Stimulated activated CD8-positive, alpha-beta memory T cell treated with anti-CD3 and anti-CD28 coated beads, Interleukin-4, amount 100 ng/mL, for 4 hours (primary cell): ENCODE measurements at places on chromosomes 7 and 10.
A peak's percentile ranks its signal among the peaks of the same experiment; 100 is the strongest.

GRCh38 chr7:110944966-110945644 is 145.8 kb upstream of the LRRN3 start:
- no peak for DNase-seq

GRCh38 chr10:72106154-72106849 is 18.0 kb upstream of the SPOCK2 start:
- no peak for DNase-seq

GRCh38 chr7:70578131-70578530 is 553.8 kb upstream of the GALNT17 start:
- no peak for DNase-seq

DNA sequence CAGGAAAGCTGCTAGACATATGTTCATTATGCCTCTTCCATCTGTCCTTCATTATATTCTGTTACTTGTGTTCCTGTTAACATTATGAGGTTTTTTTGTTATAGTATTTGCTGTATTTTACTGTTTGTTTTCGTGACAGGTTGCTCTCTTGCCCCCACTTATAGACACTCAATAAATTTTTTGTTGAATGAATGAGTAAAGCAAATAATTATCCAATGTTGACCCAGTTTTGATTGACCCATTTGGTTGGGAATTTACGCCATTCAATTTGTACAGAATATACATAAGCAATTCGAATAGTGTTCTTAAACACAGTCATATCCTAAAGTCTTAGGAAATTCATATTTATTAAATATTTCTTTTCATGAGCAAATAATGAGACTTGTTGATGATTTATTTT is 11.8 kb downstream of the CCSER2 start:
- no peak for DNase-seq

DNA sequence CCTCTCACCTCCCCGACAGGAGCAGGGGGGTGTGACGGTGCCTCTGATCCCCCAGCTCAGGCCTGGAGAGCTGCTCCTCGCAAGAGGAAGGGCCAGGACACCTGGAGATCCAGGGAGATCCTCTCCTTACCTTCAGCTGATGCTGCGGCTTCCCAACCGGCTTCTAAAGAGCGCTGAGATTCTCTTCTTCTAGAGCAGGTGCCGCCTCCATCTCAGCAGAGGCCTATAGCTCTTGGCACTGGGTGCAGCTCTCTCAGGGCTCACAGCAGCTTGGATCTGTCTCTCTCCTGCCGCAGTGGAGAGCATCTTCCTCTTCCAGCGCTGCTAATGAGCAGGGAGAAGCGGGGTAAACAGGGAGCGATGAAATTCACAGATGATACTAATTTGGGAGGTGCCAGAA is 189.6 kb upstream of the PLXNA4 start:
- no peak for DNase-seq

DNA sequence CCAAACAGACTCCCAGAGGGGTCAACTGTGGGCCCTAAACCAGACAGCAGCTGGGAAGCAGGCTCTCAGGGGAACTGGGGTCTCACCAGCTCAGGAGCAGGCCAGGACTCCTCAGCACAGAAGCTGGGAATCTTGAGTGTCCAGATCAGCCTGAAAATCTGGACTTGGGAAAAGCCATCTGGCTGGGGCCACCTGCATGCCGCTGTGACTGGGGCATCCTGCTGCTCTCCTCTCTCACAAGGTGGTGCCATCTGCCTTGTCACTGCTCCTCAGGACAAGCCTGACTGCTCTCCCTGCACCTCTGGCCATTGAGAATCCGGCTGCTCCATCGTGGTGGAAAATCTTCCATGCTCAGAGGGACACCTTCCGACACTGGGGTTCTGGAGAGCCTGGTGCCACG is 141.4 kb downstream of the PLPP4 start:
- DNase-seq, result no peak

GRCh38 chr10:69583106-69583505 is 9.9 kb upstream of the NEUROG3 start:
- no peak for DNase-seq

DNA sequence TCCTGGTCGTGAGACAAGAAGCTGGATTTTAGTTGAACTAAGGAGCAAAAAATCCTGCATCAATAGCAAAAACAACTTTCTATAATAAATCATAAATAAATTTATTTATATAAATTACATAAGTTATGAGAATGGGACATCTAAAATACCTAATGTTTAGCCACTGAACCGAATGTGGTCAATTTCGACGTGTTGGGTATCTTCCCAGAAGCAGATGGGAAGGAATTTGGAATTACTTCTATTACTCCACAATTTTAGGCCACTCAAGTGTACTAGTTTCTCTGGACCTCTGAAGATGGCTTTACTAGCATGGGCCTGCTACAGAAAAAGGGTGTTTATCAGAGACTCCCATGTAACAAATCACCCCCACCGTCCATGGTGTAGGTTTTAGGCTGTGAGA is 172.0 kb downstream of the PRPF18 start:
- DNase-seq, result no peak

DNA sequence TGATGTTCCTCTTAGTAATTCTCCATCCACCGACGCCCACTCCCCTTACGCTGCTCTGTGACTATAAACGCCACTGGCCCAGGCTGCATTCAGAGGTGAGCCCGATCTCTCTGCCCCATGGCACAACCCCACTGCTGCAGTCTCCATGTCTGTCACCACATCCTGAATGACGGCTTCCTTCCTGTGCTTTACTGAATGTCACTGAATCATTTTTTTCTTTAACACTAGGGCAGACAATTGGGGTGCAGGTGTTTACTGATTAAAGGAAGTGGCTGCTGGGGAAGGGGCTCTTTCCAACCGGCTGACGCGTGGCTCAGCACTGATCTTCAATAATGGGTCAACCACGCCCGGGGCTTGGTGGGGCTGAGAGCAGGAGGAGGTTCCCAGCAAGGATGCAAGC is 208.3 kb downstream of the USP6NL start:
- DNase-seq, result peak; percentile 33

- DNase-seq, result no peak
Measured at GRCh38 chr7:52107355-52107754, 790.7 kb upstream of the COBL start.

GRCh38 chr7:114504586-114504985 is 90.0 kb downstream of the FOXP2 start:
- no peak for DNase-seq

GRCh38 chr7:424961-425793 is 94.5 kb downstream of the PDGFA start:
- DNase-seq, result no peak

GRCh38 chr10:126042906-126043305 is 146.5 kb downstream of the FANK1 start:
- DNase-seq, result no peak

GRCh38 chr7:149291781-149292461 is 29.9 kb downstream of the ZNF783 start:
- DNase-seq, result no peak

DNA sequence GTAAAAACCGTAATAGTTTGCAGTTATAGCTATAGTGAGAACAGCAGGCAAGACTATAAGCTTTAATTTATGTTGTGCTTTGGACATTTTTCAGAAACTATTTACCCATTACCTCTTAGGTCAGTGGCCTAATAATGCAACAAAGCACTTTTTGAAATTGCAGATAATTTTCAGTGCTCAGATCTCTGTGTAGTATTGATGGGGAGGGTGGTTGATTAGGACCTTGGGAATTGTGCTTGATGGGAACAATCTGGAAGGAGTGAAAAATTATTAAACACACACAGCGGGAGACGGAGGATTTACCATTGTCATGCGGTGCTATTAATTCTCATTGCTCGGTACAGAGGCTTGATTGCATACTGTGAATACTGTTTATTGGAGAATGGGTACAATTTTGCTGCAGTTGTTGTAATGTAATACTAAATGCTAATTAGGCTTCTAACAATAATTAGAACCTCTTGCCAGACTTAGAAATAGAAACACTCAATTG is 304.8 kb downstream of the LRMDA start:
- DNase-seq, result no peak

GRCh38 chr7:128171342-128171918 is 69.6 kb upstream of the LEP start:
- no peak for DNase-seq

DNA sequence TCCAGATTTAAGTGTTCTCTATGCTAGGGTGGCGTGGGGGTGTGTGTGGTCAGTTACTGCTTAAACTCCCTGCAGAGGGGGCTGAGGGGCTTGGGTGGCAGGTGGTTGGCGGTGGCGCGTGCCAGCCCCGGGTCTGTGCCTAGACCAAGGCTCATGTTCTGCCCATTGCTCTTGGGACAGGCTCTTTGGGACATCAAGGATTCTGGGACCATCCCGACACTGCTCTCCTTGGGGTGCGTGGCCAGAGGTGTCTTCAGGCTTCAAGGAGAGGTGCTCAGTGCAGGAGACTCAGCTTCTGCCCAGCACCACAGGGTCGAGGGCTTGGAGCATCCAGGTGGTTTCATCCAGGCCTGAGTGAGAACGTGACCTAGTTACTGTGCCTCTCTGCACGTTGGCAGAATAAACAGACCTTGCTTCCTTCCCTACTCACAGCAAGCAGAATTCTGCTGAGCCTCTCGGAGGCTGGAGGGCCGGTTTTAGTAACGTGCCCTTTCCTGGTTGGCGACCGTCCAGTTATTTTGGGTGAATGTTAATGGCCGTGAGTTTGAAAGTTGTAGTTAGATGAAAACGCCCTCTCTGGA is 39.9 kb downstream of the CAMK1D start:
- DNase-seq, result no peak

DNA sequence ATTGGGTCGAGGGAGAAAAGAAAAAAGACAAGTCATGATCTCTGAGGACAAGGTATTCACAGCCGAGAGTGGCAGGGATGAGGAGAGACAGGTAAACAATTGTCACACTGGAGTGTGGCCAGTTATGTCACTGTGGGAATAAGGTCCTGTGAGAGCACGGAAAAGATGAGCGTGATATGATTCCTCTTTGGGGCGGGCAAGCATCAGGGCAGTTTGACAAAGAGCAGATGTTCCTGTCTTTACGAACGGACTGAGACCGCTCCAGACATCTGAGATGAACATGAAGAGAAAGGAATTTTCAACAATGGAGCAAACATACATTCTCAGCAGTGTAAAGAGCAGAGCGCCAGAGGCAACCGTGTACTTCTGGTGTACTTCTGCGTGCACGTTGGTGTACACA is 278.1 kb downstream of the DPP6 start:
- DNase-seq, result no peak

- no peak for DNase-seq
Measured at GRCh38 chr10:110547139-110547761, 20.2 kb upstream of the SMC3 start.

DNA sequence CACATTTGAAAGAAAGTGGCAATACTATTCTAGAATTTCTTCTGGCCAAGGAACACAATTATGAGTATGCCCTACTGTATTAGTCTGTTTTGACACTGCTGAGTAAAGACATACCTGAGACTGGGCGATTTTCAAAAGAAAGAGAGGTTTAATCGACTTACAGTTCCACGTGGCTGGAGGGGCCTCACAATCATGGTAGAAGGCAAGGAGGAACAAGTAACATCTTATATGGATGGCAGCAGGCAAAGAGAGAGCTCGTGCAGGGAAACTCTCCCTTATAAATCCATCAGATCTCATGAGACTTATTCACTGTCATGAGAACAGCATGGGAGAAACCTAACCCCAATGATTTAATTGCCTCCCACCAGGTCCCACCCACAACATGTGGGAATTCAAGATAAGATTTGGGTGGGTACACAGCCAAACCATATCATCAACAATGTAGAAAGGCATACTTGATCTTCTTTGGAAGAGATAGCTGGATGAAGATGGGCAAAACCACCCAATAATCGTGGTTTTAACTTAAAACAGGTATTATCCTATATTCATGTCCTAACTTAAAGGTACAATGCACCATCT is 113.9 kb downstream of the ETV1 start:
- DNase-seq, result no peak

- peak; percentile 15 for DNase-seq
Measured at GRCh38 chr10:128095027-128095752, 31.0 kb downstream of the MKI67 start.

DNA sequence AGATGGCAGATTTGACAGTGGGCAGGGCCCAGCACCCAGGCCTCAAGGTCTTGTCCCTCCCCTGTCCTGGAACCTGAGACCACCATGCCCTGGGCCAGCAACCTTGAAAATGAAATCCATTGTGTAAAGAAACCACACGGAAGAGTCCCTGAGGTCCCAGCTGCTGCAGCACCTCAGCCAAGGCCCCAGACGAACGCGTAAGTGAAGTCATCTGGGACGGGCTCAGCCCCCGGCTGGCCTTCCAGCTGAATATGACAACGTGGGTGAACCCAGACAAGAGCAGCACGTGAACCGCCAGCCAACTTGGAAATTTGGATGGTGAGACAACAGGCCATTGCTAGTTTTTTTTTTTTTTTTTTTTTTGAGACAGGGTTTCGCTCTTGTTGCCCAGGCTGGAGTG is 70.3 kb downstream of the CYTH3 start:
- no peak for DNase-seq

GRCh38 chr7:98852826-98853225 is 17.0 kb downstream of the TMEM130 start:
- no peak for DNase-seq

- no peak for DNase-seq
Measured at GRCh38 chr7:143905509-143905908, 3.5 kb upstream of the TCAF1 start.

- DNase-seq, result no peak
Measured at GRCh38 chr10:70662362-70663220, 9.7 kb upstream of the ADAMTS14 start.

DNA sequence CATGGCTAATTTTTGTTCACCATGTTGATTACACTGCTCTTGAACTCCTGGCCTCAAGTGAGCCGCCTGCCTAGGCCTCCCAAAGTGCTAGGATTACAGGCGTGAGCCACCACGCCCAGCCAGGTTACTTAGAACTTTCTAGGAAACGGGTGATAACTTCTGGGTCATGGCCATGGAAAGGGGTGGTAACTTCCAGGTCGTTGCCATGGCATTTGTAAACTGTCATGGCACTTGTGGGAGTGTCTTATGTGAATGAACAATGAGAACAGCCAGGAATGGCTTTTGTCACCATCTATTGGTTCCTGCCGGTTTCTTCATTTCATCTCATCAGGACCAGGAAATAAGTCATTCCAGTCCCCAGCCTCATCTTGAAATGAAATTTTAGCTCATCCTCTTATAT is 120.9 kb downstream of the SLC16A9 start:
- DNase-seq, result no peak

DNA sequence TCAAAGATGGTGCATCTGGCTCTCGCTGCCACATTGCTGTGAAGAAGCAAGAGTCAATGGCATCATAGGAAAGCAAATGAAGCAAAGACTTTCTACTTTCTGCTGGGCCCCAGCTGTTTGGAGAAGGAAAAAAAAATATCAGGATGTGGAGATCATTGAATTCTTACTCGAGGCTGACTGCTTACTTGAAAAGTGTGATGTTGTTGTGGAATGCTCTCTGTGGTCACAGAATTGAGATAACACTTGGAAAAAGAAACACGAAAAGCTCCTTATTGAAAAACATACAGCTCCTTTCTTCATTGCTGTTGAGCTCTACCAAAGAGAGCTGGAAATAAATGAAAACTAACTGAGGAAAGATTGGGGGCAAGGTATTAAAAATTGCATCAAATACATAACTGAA is 157.4 kb upstream of the TBX20 start:
- no peak for DNase-seq

- DNase-seq, result no peak
Measured at GRCh38 chr7:27462575-27463270, 200.0 kb downstream of the HIBADH start.

- no peak for DNase-seq
Measured at GRCh38 chr10:4352414-4352961, 473.5 kb upstream of the AKR1E2 start.
